Activated CD4-positive, alpha-beta T cell treated with anti-CD3 and anti-CD28 coated beads for 4 hours (primary cell): ENCODE measurements at places on chromosomes 11 and 22.

- no peak for DNase-seq
Measured at GRCh38 chr11:128628325-128628673, 40.9 kb upstream of the ETS1 start.

DNA sequence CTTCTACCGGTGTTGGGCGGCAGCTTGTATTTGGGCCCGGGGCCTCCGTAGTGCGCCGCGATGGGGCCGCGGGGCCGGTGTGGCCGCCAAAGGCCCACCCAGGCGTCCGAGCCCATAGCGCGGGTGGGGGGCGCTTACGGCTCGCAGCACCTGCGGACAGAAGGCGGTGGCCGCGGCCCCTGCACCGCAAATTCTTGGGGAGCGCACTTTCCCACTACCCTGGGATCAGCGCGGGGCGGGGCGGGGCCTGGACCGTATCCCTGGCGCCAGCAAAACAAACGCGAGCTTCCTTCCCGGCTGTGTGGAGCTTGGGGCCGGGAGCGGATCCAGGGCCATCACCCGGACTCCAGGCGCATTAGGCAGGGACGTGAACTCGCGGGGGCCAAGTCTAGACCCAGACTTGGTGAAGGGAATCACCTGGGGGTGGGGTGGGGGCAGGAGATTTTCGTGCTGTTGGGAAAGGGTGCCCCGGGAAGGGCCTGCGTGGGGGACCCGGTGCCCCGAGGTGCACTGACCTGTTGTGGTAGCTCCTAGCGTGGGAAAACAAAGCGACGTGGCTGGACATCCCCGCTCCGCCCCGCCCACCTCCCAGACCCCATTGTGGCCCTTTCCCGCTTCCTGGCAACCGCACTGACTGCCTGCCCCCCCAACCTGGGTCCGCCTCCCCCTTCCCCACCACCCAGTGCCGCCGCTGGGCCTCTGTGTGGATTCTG lies 2.3 kb upstream of the TYMP start:
- no peak for DNase-seq

DNA sequence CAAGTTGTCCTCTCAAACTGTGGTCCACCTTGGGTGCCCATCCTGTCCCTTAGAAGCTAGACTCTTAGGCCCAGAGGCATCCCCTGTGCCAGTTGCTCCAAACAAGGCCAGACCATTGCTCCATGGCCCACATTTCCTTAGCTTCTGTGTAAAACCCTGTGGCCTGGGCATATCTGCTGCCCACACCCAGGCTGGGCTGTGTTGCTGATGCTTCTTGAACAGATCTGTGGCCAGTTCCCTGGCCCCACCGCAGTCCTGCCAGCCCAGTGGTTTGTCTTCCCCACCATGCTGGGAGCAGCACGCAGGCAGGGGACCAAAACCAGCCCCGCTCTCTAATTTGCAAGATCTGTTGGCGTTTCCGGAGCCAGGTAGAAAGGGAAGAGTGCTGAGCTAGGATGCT lies 72.2 kb downstream of the CSNK2A3 start:
- no peak for DNase-seq

- no peak for DNase-seq
Measured at GRCh38 chr11:119322921-119323531, 6.1 kb upstream of the MCAM start.

- no peak for DNase-seq
Measured at GRCh38 chr11:47107744-47108143, 68.9 kb downstream of the ARFGAP2 start.

DNA sequence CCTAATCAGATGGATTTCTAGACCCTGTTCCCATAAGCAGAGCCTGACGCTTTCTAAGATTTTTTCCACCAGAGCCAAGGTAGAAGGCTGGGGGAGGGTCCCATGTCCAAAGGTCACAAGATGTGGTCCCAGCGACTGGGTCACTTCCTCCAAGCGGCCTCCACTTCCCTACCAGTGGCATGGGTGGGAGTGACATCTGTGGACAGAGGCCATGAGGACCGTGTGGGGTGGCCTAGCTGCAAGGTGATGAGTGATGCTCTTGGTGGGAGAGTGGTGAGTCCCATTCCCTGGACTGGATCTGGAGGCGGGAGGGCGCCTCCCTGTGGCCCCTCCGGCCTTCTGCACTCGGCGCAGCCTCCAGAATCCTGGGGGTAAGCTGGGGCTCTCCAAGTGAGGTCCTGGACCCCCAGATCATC lies 32.4 kb upstream of the PRR5 start:
- no peak for DNase-seq

- DNase-seq, result no peak
Measured at GRCh38 chr11:91792779-91793262, 431.8 kb upstream of the FAT3 start.

DNA sequence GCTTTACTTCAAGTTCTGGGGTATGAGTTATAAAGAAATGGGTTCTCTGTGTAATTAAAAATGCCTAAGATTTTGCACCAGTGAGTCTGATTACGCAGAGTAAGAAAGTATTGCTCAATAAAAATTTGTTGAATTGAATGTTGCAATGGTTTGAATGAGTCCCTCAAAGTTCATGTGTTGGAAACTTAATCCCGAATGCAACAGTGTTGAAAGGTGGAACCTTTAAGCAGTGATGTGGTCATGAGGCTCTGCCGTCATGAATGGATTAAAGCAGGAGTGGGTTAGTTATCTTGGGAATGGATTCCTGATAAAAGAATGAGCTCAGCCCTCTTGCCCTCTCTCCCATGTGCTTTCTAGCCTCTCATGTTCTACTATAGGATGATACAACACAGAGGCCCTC lies 52.6 kb upstream of the SESN3 start:
- DNase-seq, result no peak

GRCh38 chr11:120128392-120129119 lies 9.4 kb downstream of the TRIM29 start:
- no peak for DNase-seq

- no peak for DNase-seq
Measured at GRCh38 chr22:32217465-32217864, 12.6 kb upstream of the RFPL2 start.
